ENCODE measurements at places on chromosomes 2 and 18.

GRCh38 chr18:58787536-58788149, 77.0 kb upstream of the ZNF532 start:
- no peak for DNase-seq

DNA sequence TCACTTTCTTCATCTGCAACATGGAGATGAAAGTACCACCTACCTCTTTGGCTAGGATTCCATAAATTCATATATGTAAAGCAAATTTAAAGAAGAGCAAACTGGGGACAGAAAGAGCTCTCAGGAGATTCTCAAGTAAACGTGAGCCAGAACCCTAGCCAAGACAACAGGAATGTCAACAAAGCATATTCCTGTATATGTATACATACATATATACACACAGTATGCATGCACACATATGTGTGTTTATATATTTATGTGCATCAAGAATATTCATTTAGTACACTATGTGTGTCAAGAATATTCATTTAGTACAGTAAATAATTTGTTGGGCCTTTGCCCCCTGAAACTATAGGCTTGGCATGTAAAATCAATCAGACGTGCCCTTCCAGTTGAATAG, 574.4 kb upstream of the KLHL29 start:
- no peak for DNase-seq

- no peak for DNase-seq
Observed at GRCh38 chr2:15974565-15975260, 34.4 kb downstream of the MYCN start.

DNA sequence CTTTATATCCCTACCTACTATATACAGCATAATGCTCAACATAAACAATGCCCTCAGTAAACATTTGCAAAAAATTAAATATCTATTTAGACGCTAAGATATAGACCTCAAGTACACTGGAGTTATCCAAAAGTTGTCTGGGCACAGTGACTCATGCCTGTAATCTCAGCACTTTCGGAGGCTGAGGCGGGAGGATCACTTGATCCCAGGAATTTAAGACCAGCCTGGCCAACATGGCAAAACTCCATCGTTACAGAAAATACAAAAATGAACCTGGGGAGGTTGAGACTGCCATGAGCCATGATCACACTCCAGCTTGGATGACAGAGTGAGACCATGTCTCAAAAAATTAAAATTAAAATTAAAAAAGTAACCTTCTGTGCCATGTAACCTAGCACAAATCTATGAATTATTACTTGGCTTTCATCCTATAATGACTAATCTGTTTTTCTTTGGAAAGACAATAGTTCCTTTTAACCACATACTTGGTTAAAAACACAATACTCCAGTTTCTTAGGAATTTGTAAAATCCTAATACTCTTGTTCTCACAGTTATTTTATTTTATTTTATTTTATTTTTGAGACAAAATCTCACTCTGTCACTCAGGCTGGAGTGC, 6.7 kb upstream of the TNFAIP6 start:
- no peak for DNase-seq

- no peak for DNase-seq
Observed at GRCh38 chr2:18976168-18976961, 382.1 kb downstream of the OSR1 start.

- DNase-seq: no peak
Observed at GRCh38 chr2:152571048-152571766, 146.1 kb downstream of the PRPF40A start.

DNA sequence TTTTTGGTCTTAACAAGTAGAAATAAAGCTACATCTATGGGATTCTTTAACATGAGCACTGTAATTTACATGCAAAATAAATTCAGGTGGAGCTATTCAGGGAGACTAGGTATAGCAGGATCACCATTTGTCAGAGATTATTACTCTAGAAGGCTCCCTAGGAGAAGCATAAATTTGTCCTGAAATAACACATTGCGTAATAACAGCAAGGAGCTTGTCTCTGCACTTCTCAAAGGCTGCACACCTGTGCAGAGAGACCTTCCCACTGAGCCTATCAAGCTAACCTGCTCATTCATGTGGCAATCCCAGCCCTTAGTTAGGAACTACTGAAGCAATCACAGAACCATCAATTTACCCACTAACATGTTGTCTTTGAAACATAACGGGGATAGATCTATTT, 437.4 kb upstream of the MC4R start:
- no peak for DNase-seq

GRCh38 chr18:75198036-75198435, 10.9 kb downstream of the PTGR3 start:
- DNase-seq: no peak

GRCh38 chr2:187187519-187187918, 260.5 kb downstream of the CALCRL start:
- DNase-seq: no peak

DNA sequence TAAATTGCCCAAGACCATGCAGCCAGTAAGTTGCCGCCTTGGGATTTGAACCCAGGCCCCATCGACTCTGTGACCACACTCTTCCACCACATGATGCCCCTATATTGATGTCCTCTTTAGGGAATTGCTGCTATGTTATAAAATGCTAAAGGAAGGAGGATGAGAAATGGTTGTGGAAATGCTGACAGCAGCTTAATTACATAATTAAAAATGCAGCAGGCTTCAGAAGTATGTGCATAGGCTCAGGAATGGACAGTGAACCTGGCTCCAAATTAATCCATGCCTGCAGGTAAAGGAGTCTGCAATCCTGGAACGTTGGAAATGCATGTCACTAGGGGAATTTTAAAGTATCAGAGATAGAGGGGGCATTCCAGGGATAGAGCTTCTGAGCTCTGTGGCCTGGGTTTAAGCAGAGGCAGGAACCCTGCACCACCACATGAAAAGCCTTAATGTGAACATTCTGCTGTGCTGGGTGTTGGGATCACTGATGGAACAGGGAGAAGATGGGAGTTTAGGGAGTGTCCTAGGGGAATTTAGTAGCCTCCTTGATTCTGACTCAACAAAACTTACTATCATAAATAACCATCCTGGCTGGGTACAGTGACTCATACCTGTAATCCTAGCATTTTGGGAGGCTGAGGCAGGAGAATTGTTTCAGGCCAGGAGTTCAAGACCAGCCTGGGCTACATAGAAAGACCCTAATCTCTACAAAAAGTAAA, 76.1 kb upstream of the CCDC85A start:
- no peak for DNase-seq

- DNase-seq: no peak
Observed at GRCh38 chr2:212237350-212238095, 301.1 kb downstream of the ERBB4 start.

DNA sequence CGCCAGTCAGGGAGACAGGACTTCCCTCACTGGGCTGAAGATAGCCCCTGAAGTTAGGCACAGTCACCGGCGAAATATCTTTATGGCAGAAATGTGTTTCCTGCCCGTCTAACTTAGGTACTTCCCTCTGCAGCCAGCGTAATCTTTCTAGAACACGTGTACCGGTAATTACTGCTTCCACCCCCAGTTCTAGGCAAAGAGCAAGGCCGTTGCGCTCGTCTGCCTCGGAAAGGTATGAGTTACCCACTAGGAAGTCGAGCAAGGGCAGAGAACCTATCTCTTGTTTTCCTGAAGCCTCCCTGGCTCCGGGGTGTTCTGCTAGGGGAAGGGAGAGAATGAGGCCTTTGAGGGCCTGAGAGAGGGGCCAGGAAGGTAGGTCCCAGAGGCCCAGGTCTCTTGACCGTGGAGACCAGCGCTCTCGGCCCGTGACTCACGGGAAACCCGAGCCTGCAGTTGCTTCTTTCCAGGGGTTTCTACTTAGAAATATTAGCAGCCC, 70.0 kb downstream of the TWSG1 start:
- DNase-seq: no peak

- no peak for DNase-seq
Observed at GRCh38 chr2:224222291-224222690, 179.6 kb downstream of the FAM124B start.

GRCh38 chr2:102660574-102660973, 41.2 kb downstream of the SLC9A2 start:
- no peak for DNase-seq

DNA sequence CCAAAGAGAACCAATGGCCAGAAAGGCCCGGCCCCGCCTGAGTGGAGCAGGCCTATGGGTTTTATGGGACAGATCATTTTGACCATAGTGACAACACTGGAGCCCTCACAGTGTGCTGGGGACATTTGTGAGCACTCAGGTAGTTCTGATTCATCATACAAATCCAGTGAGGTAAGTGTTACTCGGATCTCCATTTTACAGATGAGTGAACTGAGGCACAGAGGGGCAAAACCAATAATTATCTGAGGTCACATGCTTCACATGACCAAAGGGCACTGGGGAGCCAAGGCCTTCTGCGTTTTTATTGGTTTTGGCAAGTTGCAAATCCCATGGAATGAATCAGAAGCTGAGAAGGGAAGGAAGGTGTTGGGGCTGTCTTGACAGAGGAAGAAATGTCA, 111.5 kb upstream of the MGAT5 start:
- DNase-seq: no peak

- no peak for DNase-seq
Observed at GRCh38 chr18:4144201-4144600, 310.9 kb downstream of the DLGAP1 start.

GRCh38 chr2:134778372-134778771, 59.6 kb upstream of the TMEM163 start:
- no peak for DNase-seq

DNA sequence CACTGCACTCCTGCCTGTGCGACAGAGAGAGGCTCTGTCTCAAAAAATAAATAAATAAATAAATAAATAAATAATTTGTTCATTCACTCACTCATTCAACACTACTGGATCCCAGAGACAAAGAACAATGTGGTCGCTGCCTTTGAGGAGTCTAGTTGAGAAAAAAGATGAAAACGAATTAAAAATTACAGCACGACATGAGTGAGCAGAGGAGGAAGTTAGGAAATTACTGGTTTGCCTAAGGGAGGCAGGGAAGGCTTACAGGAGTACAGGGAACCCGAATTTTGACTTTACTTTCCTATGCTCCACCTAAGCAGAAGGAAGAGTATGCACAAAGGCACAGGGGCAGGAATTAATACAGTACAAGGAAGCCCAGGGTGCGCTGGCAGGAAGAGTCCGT, 4.2 kb upstream of the KCMF1 start:
- DNase-seq: no peak

GRCh38 chr2:177489719-177490301, 97.2 kb downstream of the AGPS start:
- no peak for DNase-seq

GRCh38 chr2:8310557-8311455, 371.1 kb upstream of the ID2 start:
- no peak for DNase-seq

GRCh38 chr18:74651327-74652128, 53.9 kb downstream of the ZNF407 start:
- no peak for DNase-seq

- no peak for DNase-seq
Observed at GRCh38 chr2:24731923-24732322, 61.3 kb downstream of the PTRHD1 start.

- no peak for DNase-seq
Observed at GRCh38 chr2:74373985-74374384, 6.1 kb downstream of the DCTN1 start.

DNA sequence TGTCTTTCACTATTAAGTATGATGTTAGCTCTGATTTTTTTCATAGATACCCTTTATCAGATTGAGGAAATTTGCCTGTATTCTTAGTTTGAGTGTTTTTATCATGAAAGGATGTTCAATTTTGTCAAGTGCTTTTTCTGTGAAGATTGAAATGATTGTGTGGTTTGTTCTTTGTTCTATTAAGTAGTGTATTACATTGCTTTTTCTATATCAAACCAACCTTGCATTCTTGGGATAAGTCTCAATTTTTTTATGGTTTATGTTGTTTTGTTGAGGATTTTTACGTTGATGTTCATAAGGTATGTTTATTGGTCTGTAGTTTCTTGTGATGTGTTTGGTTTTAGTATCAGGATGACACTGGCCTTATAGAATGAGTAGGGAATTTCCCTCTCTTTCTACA, 19.1 kb downstream of the PDK1 start:
- DNase-seq: no peak

- no peak for DNase-seq
Observed at GRCh38 chr2:13768274-13768673, 864.2 kb upstream of the LRATD1 start.

GRCh38 chr18:12599966-12600365, 57.9 kb downstream of the SPIRE1 start:
- no peak for DNase-seq

DNA sequence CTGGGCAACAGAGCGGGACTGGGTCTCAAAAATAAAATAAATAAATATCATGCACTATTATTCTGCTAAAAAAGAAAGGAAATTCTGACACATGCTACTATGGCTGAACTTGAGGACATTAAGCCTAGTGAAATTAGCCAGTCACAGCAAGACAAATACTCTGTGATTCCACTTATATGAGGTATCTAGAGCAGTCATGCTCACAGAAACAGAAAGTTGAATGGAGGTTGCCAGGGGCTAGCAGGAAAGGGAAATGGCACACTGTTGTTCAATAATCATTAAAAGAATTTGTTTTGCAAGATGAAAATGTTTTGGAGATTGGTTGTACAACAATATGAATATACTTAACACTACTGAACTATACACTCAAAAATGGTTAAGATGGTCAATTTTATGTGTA, 60.8 kb downstream of the NCKAP1 start:
- no peak for DNase-seq

Data from C1 segment of cervical spinal cord (tissue), 14 donors.